Ammon's horn (tissue), 1 donor: ENCODE measurements at places on chromosomes 6 and 20.

DNA sequence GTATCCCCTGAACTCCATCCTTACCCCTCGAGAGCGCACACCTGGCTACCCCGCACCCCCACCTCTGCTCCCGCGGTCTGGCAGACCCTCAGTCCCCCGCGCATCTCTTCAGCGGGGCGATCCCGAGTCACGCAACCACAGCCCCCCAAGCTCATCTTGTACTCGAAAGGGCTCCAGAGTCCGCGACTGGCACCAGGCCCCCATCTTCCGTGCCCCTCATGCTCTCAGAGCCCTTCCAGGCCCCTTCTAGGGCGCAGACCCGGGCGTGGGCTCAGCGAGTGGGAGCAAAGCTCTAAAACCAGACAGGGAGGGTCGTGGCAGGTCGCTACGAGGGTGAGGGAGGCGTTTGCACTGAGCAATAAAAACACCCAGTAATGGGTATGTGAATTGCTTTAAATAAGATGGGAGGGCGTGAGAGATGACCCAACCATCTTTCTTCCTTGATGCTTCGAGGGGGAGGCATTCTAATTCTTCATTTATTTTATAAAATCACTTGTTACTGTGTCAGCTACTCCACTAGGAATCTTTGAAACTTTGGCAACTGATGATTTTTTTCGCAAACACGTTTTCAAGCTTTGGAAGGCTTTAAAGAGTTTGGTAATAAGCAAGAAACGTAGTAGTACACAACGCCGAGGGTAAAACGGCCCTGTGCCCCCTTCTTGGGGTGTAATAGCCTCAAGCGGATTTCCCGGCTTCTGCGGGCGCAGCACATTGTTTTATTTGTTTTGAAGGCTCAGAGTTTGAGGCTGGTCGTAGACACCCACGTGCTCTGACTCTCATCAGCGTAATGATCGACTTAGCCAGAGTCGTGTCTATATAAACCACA lies 42.6 kb upstream of the SUPT3H start:
- peak; percentile 27 for DNase-seq

GRCh38 chr6:156167625-156168071 lies 609.5 kb upstream of the ARID1B start:
- DNase-seq, result no peak

GRCh38 chr6:5968817-5969734 lies 37.6 kb downstream of the NRN1 start:
- peak; percentile 45 for DNase-seq

- no peak for DNase-seq
Measured at GRCh38 chr6:137602313-137603197, 108.4 kb upstream of the OLIG3 start.

GRCh38 chr20:34365765-34366213 lies 2.7 kb downstream of the ITCH start:
- peak; percentile 15 for DNase-seq

DNA sequence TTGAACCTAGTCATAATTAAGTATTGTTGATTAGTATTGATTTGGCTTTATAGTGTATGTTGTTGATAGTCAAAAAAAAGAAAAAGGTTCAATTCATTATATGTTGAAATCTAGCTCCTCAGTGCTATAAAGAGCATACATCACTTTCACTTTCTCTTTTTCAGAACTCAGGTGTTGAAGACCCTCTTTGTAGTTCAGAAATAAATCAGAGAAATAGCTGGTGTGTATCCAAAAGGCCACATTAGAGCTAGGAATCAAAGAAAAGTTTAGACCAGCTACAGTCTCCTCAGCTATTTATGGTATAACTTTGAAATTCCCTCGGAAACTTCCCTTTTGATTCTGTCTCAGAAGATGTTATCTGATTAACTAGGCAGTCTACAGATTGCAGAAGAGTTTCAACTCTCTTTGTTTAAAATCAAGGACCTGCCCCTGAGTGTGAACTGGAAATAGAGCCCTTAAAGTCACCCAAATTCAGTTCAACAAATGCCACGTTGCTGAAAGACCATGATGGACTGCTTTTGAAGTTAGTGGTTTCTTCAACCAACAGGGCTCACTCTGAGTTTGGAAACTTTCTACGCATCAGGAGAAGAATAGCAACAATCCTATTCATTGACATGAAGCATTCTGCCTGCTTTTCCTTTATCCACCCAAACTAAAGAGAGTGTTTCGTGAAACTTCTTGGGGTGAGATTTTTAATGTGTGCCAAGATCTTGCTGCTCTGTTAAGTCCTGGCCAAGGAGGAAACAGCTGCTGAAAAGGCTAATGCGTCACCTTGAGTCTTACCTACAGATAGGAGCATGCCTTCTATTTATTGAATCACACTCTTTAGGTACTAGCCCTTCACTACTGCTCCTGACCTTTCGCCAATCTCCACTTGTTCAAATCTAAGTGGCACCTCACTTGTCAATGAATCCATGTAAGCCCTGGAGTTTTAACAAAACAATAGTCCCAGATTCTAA lies 111.7 kb downstream of the TNFRSF21 start:
- no peak for DNase-seq

DNA sequence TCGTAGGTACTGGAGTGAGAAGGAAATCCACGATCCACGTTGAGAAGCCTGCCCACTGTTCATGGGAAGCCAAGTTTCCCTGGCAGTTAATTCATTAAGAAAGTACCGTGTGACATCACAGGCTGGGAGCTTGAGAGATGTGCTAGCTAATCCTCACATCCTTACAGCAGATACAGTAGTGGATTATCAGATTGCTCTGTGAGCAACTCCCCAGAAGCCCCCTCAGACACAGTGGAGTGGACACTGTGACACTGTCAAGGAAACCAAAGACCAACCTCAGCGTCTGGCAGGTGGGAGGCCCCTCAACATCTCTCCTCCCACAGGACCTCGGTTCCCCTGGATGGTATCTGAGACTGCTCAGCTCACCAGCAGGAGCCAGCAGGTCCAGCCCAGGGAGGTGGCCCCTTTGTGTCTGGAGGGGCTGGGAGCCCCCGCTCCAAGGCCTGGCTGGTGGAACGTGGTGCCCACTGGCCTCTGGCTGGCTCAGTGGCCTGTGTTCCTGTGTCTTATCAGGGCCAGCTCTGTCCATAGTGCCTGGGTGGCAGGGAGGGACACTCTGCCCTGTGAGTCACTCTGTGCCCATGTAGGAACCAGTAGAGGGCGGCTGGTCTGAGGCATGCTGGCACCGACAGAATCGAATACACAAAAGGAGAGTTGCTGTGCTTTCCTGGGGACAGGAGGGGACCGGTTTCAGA lies 7.2 kb downstream of the PYGB start:
- peak; percentile 73 for DNase-seq

DNA sequence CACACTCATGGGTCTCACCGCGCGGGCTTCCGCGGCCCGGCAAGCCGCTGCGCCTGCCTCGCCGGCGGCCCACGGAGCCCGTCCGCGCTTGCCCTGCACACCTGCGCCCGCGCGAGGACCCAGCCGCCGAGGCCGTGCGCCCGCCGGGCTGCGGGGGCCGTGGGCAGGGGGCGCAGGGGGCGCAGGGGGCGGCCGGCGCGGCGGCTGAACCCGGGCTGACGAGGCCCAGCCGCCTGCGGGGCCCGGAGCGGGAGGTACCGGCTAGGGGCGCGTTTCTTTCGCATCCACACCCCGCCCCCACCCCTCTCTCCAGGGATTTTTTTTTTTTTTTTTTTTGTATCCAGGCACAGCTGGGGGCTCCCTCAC lies 43.8 kb upstream of the OSTM1 start:
- no peak for DNase-seq

DNA sequence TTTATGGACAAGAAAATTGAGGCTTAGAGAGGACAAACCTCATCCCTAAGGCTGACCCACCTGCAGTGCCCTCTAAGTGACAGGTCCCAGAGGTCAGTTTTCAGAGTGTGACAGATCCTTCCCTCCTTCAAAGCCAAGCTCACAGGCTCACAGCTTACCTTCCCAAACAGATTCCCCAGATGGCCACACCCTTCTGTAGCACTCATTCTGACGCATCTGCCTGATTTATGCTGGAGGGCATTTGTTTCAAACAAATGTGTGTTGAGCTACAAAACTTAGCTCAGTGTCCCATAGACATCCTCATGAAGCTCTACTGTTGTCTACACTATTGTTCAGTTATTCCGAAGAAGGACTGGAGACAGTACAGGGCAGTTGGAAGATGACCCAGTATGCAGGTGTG lies 60.6 kb upstream of the RIN2 start:
- DNase-seq, result no peak

- peak; percentile 69 for DNase-seq
Measured at GRCh38 chr6:111011360-111012142, 29.7 kb downstream of the RPF2 start.

- DNase-seq, result no peak
Measured at GRCh38 chr6:22827760-22828159, 258.4 kb downstream of the HDGFL1 start.

GRCh38 chr6:37799263-37799644 lies 20.3 kb upstream of the ZFAND3 start:
- DNase-seq, result no peak

DNA sequence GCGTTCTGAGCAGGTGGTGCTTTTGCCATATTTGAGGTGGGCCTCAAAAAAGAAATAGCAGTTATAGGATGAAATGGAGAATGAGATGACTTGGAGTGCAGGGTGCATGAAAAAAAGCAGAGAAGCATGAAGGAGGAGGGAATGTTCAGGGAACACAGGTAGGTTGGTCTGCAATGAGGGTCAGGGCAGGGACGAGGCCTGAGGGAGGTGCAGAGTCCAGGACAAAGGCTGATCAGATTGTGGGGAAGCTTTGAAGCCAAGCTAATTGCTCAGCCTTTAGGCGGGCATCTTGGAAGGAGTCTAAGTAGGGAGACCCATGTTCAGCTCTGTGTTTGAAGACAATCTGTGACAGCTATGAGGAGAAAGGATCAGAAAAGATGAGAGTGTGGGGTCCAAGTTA lies 12.0 kb downstream of the TRAM2 start:
- DNase-seq, result no peak

GRCh38 chr20:60586269-60587050 lies 628.2 kb downstream of the CDH26 start:
- no peak for DNase-seq

DNA sequence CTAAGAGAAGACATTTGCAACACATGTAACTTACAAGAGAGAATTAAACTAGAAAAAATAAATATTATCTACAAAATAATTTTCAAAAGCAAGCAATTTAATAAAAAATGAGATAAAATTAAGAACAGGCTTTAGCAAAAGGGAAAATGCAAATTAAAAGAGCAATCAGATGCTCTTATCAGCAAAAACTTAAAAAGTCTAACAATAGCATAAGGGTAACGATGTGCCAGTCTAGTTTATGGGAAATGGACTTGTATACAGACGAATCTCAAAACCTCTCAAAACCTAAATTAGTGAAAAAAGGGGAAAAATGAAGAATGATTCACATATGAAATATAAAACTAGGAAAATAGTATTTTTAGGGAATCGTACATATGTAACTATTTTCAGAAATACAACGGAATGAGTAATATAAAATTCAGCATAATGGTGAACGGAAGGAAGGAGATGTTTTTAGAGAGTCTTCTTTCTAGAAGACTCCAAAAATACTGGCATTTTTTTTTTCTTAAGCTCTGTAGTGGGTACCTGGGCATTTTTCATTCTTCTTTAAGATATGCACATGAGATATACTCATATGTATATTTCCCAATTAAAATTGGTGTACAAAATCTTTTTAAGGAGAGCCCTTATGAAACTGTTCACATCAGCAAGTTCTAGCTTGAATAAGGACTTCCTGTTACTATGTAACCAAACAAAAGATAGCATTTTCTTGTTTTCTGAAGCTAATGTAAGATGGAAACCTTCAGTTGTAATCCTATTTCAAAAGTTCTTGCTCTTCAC lies 927 bp upstream of the MANEA start:
- no peak for DNase-seq

- no peak for DNase-seq
Measured at GRCh38 chr6:12555267-12555666, 161.3 kb upstream of the PHACTR1 start.

DNA sequence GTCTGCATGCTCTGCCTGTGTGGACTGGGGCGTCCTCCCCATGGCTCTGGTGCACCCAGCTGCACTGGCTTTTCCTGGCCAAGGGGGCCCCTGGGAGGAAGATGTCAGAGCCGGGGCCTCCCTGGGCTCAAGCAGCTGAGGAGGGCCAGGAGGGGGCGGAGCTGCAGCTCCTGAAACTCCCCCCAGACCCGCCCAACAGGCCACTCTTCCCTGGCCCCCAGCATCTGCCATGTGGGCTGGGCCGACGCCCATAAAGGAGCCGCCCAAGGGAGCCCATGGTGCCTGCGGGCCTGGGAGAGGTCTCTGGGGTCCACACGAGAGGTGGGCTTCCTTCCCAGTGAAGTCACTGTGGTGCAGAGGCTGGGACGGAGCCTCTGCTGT lies 4.0 kb downstream of the RBBP8NL start:
- no peak for DNase-seq

GRCh38 chr6:15239616-15240364 lies 6.1 kb upstream of the JARID2 start:
- no peak for DNase-seq

GRCh38 chr6:135520781-135521180 lies 23.2 kb upstream of the AHI1 start:
- DNase-seq, result no peak

GRCh38 chr6:44012078-44012493 lies 115.2 kb downstream of the MRPL14 start:
- no peak for DNase-seq

GRCh38 chr6:155498370-155498769 lies 42.7 kb upstream of the NOX3 start:
- no peak for DNase-seq

- no peak for DNase-seq
Measured at GRCh38 chr20:58747211-58747610, 54.6 kb downstream of the NPEPL1 start.

DNA sequence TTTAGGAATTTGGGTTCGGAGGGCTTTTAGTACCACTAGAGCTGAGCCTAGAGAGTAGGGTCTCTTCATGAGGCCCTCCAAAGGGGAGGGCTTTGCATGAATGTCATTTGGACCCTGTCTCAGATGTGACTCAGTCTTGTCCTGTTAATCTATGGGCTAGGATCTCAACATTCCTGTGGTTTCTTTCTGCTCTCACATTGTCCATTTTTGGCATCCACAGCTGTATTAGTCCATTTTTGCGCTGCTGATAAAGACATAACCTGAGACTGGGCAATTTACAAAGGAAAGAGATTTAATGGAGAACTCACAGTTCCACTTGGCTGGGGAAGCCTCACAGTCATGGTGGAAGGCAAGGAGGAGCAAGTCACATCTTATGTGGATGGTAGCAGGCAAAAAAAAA lies 61.0 kb downstream of the CRYBG1 start:
- no peak for DNase-seq

- peak; percentile 76 for DNase-seq
Measured at GRCh38 chr6:166420351-166420750, 37.6 kb upstream of the MPC1 start.
